ENCODE measurements at places on chromosomes 1 and 21. TPM values are rescaled to one million over a fixed set of nuclear protein-coding genes. Genes with fewer than 3 reads are reported as not detected.

The ESRRG gene
- 2.2 TPM for polyA plus RNA-seq

The ZDHHC18 gene
- polyA plus RNA-seq: 17.9 TPM

DNA sequence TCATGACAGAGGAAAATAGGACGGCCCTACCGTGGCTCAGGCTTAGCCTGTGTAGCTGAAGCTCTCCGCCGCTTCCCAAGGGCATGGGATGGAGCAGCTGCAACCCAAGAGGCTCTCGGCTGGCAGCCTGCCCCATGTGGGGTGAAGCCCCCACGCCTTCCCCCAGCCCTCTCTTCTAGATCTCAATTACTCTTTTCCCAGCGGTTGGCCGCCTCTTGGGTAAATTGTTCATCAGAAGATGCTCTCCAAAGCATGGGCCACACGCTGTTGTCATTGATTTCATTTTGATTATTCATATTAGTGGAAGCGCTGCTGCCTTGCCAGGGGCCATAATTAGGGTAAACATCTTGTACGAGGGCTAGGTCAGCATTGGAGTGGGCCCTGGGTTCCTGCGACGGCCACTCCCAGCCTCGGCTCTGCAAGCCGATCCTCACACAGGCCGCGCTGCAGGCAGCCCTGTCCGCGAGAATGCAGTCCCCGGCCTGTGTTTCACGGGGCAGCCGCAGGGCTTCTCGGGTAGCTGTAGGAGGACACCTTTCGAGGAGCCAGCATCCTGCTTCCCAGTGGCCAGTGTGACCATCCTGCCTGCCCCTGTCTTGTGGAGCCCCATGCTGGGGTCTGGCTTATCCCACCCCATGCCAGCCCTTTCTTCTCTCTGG lies 114.4 kb upstream of the VAMP3 start:
- no peak for DNase-seq

DNA sequence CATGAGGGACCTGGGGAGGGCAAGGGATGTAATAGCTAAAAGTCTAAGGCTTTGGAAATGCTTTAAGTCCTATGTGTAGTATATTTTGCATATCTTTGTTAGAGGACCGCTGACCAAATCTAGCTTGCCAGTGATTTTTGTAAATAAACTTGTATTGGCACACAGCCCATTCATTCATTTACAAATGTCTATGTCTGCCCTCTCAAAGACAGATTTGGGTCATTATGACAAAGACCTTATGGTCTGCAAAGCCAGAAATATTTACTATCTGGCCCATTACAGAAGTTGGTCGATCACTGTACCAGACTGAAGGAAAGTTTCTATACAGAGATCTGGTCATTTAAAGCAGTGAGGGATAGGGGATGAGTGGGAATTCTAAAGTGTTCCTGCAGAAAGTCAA lies 120.1 kb upstream of the RAVER2 start:
- DNase-seq: no peak

DNA sequence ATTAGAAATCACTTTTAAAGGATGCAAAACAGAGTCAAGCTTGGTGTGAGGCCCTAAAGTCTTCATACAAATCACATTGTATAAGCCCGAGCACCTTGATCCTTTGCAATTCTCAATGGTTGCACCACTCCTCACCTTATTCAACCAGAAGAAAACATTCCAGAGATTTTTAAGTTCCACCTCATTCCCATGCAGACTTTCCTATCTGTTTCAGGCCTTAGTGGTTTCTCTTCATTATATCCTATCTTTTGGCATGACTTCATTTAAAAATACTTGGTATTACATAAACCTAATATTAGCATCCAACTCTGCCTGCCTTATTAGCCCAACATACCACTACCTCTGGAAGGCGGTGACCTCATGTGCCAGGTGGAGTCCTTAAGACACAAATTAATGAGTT lies 9.3 kb upstream of the GREM2 start:
- DNase-seq: no peak

DNA sequence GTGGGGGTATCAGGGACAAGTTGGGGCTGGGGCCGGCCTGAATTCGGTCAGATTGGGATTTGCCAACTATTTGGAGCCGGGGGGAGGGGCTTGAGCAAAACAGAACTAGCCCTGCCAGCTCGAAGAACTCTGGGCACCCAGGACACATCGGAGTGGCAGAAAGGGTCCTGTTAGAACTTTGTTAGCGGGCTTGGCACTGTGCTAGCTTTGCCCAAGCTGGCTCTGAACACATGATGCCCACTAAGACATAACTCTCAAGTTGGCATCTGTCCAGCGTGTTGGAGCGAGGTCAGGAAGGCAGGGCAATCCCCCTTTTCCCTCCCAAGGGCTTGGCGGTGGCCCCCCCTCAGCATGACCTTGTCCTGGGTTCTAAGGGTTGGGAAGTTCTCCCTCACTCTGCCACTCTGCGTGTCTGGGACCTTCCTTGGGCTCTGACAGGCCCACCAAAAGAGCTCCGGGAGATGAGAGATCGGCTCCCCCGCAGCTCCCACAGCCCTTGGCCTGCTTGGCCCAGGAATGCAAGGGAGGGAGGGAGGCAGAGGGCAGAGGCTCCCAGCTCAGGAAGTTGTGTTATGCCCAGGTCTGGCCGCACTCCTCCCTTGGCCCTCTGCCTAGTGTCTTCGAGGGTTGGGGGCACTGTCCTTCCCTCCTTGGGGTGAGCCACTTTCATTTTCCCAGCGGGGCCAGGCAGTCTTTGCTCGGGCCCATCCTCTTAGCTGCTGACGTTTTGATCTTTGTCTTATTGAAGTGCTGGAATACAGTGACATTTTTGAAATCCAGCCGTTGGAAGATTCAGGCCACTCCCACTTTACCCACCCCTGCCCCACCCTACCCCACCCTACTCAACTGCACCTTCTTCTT lies 1.2 kb downstream of the LMNA start:
- DNase-seq: peak; percentile 79

DNA sequence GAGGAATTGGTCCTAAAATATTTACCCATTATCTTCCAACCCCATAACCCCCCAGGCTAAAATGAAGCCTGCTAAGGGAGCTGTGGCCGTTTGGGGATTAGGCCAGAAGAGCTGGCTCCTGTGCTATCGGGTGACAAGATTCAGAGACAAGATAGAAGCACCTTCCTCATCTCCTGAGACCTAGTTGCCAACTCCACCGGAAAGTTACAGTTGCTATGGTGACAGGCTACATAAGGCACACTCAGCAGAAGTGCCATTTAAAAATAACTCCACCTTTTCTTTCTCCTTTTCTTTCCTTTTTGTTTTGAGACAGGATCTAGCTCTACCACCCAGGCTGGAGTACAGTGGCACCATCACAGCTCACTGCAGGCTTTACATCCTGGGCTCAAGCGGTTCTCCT lies 43.6 kb upstream of the ROR1 start:
- no peak for DNase-seq

Data from testis (tissue), 5 donors.